ENCODE measurements at places on chromosomes 4 and X. TPM values are rescaled to one million over a fixed set of nuclear protein-coding genes. Genes with fewer than 3 reads are reported as not detected.

The SLC49A3 gene
- total RNA-seq: 0.66 TPM

The NXF2 gene
- not detected for total RNA-seq

The FAM184B gene
- total RNA-seq: not detected

The SPINK2 gene
- total RNA-seq: not detected

The NOX1 gene
- total RNA-seq: not detected

The IL2RG gene
- 739 TPM for total RNA-seq

The CT83 gene
- total RNA-seq: not detected

The UPF3B gene
- total RNA-seq: 12.5 TPM

The ERCC6L gene
- total RNA-seq: 6.5 TPM

The FGFBP2 gene
- total RNA-seq: 7.0 TPM

The FOXR2 gene
- not detected for total RNA-seq

The HSFX2 gene
- total RNA-seq: 0.59 TPM

The TLL1 gene
- 0.05 TPM for total RNA-seq

The MAGEC3 gene
- total RNA-seq: not detected

The ATXN3L gene
- total RNA-seq: not detected

The HAUS3 gene
- 25.9 TPM for total RNA-seq

The PDCL2 gene
- total RNA-seq: not detected

The KLHL15 gene
- total RNA-seq: 9.5 TPM

The CDKL5 gene
- total RNA-seq: 0.68 TPM

The PPP2R2C gene
- total RNA-seq: not detected

The POU3F4 gene
- total RNA-seq: not detected

The SPANXA1 gene
- total RNA-seq: not detected

The FDCSP gene
- total RNA-seq: not detected

The CT45A5 gene
- total RNA-seq: not detected

The PNMA6A gene
- total RNA-seq: 0.74 TPM

The RHOH gene
- 150 TPM for total RNA-seq

The CT45A2 gene
- not detected for total RNA-seq

The BEND2 gene
- not detected for total RNA-seq

The DMD gene
- total RNA-seq: 18.1 TPM

The TLR10 gene
- 0.37 TPM for total RNA-seq

The AFF2 gene
- total RNA-seq: 3.4 TPM

The STAP1 gene
- total RNA-seq: 36.9 TPM

The SRPX2 gene
- total RNA-seq: not detected

The SETD7 gene
- 8.7 TPM for total RNA-seq

The TLR3 gene
- total RNA-seq: 0.51 TPM

The TMEM31 gene
- total RNA-seq: not detected

The NRK gene
- not detected for total RNA-seq

The BGN gene
- total RNA-seq: not detected

The SMR3B gene
- total RNA-seq: not detected

The EREG gene
- not detected for total RNA-seq

The GAGE12F gene
- not detected for total RNA-seq

The C4orf36 gene
- total RNA-seq: not detected

The RAI2 gene
- total RNA-seq: 0.12 TPM

The PAGE2 gene
- not detected for total RNA-seq

The DIPK2B gene
- total RNA-seq: not detected

The RTL3 gene
- not detected for total RNA-seq

The ASMT gene
- total RNA-seq: not detected

The EDA2R gene
- total RNA-seq: 5.8 TPM

The GLRA2 gene
- total RNA-seq: not detected

The APLN gene
- total RNA-seq: not detected

The C4orf50 gene
- 1.9 TPM for total RNA-seq

Data from T-helper 1 cell treated with Interleukin-12 subunit alpha and Interleukin-12 subunit beta and Interleukin-4 antibody, amounts not matched to agents 30 ng/mL and 1 ng/mL, for 36 hours (primary cell).